ENCODE measurements at places on chromosomes 5 and 9.
A peak's percentile ranks its signal among the peaks of the same experiment; 100 is the strongest.

- no peak for DNase-seq
Observed at GRCh38 chr9:78101247-78101646, 69.6 kb upstream of the GNAQ start.

DNA sequence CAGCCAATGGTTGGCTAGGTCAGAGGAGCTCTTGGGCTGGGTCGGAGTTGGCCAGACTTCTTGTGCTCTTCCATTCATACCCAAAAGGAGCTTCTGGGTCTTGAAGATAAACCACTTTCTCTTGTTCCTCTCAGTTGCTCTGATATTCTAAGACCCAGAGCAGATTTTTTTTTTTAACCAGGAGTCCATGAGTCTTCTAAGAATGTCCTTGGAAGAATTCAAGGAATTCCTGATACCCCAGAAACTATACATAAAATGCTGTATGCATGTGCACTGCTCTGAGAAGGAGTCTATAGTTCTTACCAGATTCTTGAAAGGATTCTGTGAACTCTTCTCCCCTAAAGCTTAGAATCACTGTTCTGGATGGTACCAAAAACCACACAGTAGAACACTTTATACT, 9.9 kb upstream of the PALM2AKAP2 start:
- no peak for DNase-seq

GRCh38 chr5:127580731-127581130, 63.3 kb downstream of the PRRC1 start:
- DNase-seq, result no peak

GRCh38 chr9:110103257-110103656, 104.7 kb downstream of the C9orf152 start:
- DNase-seq, result no peak

GRCh38 chr9:124810663-124811355, 33.9 kb downstream of the OLFML2A start:
- DNase-seq, result no peak

DNA sequence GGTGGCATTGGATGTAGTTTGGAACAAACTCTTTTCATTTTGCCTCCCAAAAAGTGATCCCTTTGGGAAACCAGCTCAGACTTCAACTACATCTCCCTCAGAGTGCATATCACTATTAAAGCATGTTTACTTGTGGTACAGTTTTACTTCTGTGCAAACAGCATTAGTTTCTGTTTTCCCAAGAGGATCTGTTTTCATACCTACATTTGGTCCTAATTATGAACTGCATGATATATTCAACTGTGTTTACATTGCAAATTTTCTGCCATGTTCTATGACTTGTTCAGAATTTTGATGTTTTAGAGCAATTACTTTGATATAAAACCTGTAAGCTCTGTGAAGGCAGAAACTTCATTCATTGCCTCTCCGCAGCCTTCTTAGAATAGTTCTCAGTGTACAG, 681.5 kb upstream of the ACO1 start:
- peak; percentile 16 for DNase-seq

GRCh38 chr5:135985951-135986350, 31.2 kb upstream of the LECT2 start:
- no peak for DNase-seq

- no peak for DNase-seq
Observed at GRCh38 chr9:108002371-108002956, 512.9 kb upstream of the KLF4 start.

DNA sequence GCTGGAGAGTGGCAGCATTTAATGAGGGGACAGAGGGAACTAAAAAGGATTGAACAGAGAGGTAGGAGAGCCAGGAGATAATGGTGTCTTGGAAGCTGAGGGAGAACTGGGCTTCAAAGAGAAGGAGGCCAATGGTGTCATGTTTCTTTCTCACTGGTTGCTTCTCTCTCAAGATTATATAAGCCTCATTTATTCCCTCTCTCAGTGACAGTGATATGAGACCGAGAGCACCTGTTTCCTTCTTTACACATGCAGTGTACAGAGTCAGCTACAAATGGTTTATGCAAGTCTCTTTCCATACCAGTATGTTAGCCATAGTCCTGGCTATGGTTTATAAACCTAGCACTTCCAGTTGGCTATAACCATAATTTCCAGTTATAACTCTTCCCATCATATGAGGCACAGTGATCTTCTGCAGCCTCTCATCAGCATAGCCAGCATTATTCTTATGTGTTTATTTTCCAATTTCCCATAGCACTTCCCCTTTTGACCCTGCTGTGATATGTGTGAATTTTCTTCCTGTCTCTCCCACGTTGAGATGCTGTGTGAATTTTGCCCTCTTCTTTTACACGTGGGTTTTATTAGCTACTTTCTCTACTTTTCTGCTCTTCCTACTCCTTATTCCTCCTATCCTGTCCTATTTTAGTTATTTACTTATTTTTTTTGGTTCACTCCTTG, 71.2 kb downstream of the UNC13B start:
- DNase-seq, result no peak
